ENCODE measurements at places on chromosomes 7 and 10.

GRCh38 chr7:6654113-6654841, 17.2 kb downstream of the ZNF316 start:
- no peak for DNase-seq

DNA sequence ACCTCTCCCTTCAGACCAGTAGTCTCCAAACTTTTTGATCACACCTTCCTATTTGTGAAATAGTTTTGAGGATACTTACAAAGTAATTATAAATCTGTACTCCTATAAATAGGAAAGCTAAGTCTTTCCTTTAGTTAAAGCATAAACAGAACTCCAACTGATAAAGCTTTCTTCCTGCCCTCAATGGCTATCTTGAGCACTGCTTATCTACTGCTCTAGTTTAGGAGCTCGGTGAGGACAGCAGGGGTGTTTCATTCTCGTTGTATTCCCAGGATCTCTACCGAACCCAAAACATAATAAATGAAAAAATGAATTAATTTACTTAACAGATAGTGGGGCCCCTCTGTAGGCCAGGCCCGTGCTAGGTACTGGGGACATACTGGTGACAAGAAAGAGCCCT, 17.7 kb downstream of the SORBS1 start:
- no peak for DNase-seq

GRCh38 chr10:100828738-100829096, 83.3 kb downstream of the PAX2 start:
- no peak for DNase-seq

DNA sequence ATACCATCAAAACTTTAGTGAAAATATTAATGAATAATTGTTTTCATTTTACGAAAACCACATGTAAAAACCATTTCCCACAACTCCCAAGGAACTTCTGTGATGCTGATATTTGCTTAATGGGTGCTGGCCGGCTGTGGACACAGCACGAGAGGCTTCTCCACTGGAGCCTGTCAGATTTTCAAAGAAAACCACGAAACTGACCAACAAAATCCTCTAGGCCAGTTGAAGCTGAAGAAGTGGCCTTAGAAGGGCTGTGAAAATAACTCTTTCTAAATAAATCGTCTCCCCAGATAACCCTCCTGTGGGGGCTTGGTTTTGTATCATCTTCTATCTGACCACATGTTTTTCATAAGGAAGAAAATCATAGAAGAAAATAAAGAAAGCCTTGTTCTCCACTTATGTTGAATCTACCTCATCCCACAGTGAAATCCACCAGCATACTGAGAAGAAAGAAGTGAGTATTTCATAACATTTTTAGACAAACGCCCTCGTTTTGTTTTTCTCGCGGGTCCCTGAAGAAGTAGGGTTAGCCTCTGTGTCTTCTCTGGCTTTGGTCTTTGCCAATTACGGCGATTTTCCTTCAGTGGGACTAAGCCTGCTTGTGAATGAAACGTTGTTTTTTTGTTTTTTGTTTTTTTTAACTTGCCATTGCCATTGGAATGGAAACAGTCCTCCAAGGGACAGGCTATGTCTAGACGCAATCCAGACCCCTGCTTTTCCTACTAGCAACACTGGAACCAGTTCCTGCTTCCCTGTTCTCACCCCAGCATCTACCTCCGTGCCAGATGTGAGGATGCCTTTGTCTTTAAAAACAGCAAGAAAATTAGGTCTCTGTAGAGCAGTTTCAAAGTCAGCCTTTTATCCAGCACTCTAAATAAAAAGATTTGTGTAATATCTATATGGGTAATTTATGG, 123.9 kb downstream of the ADAM12 start:
- DNase-seq: no peak

DNA sequence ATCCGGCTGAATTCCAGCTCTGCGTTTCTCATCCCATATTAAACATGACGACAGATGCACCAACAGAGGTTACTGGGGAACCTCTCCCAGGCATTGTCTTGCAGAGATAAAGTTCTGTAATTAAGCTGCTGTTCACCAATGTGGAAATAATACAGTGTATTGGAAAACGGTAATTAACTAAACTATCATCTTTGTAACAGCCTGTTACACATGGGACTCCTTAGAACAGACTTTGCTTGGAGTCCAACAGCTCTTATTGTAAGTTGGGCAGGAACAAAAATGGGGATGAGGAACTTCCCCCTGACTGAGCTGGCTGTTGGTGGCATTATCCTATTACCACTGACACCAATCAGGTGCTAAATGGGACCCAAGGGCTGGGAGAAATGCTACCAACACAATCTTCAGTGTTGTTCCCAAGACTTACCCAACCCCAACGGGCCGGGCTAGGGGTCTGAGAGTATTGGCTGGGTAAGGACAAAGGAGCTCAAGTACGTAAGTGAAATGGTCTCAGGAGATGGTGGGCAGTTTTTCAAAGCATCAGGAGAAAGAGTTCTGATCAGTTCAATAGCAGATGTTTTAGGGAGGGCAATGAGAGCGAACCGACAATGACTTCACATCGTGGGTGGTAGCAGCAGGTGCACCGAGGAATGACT, 759.4 kb downstream of the GRID1 start:
- DNase-seq: no peak

DNA sequence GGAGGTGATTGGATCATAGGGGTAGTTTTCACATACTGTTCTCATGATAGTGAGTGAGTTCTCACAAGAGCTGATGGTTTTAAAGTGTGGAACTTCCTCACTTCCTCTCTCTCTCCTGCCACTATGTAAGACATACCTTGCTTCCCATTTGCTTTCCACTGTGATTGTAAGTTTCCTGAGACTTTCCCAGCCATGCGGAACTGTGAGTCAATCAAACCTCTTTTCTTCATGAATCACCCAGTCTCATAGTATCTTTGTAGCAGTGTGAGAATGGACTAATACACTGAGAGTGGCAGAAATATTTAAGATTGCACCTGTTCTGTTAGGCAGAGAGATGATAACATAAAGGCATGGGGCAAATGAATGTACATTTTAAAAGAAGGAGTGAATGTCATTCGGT, 507.8 kb downstream of the SORCS3 start:
- DNase-seq: no peak

DNA sequence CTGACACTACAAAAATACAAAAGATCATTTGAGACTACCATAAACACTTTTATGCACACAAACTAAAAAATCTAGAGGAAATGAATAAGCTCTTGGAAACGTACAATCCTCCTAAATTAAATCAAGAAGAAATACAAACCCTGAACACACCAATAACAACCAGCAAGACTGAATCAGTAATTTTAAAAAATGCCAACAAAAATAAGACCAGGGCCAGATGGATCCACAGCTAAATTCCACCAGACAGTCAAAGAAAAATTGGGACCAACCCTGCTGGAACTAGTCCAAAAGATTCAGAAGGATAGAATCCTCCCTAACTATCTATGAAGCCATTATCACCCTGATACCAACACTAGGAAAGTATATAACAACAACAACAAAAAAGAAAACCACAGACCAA, 277.4 kb downstream of the AGMO start:
- no peak for DNase-seq

DNA sequence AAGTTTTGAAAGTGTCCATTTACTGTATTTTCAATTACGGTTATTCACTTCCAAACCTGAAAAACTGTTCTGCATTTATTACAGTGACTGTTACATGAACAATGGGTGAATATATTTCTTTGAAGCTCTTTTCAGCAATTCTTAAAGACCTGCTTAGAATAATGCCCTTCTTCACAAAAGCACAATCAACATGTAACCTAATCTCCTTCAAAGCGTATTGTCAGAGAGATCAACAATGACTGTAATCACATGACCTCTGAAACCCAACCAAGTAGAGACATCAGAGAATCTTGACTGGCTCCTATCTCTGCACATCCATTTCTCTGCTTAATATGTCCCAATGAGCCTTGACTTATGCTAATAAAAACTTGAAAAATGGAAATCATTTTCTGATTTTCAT, 126.7 kb downstream of the NRCAM start:
- DNase-seq: no peak
